ENCODE measurements at places on chromosomes 6 and 20.

DNA sequence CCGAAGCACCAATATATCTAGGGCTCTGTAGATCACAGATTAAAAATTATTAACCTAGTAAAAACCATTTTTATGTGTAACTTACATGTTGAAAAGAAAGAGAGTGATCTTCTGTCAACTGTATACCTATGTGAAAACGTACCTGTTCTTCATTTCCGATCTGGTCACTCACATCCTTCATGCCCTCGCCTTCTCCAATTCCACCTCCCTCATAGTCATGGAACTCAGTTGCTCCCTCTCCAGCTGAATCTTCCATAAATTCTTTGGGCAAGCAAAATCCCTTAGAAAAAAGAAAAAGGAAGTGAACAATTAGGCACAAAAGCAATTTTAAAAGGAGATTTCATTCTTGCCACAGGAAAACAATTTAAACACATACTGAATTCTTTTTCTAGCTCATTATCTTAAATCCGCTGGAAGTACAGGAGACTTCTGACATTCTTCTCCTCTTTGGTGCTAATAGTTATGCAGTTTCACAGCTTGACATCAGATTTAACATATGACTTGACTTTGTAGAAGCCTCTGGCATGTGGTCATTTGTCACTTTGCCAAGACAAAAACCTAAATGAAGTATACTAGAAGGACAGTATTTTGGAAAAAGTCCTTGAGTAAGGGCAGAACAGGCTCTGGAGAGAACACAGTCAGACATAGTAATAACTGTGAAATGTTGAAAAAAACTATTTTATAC lies 29.5 kb upstream of the LYRM2 start:
- no peak overlapping the region for H3K27ac ChIP-seq
- H3K36me3 ChIP-seq, result peaks cover 18% of the 10 kb centered on the region
- H3K27me3 ChIP-seq, result no peaks in the 10 kb centered on the region
- H3K4me3 ChIP-seq, result no peak overlapping the region
- no peaks in the 10 kb centered on the region for H3K4me1 ChIP-seq
- no peak for DNase-seq

- no peak overlapping the region for H3K27ac ChIP-seq
- no peaks in the 10 kb centered on the region for H3K4me1 ChIP-seq
- H3K36me3 ChIP-seq, result peaks cover 8% of the 10 kb centered on the region
- no peak overlapping the region for H3K4me3 ChIP-seq
Measured at GRCh38 chr20:34895465-34895864, 19.1 kb downstream of the ACSS2 start.

DNA sequence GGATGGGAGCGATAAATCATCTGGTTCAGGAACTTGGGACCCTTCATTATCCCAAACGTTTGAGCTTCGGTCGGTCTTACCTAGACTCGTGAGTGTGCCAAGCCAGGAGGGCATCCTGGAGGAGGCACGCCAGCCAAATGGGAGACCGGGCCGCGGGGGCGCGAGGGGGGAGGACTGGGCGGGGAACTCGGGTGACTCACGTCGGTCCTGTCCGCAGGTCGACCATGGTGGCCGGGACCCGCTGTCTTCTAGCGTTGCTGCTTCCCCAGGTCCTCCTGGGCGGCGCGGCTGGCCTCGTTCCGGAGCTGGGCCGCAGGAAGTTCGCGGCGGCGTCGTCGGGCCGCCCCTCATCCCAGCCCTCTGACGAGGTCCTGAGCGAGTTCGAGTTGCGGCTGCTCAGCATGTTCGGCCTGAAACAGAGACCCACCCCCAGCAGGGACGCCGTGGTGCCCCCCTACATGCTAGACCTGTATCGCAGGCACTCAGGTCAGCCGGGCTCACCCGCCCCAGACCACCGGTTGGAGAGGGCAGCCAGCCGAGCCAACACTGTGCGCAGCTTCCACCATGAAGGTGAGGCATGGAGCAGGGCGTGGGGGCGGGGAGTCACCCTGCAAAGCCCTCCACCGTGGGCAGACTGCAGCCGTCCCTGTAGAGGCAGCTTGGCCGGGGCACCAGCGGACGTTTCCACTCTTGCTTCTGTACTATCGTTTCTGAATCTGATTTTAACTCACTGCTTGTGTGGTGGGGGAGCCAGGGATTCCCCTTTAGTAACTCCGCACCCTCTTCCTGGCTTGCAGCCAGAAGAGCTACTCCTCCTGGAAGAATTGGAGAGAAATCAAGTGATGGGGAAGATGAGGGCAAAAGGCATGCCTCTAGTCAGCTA lies 2.7 kb downstream of the BMP2 start:
- no peak for DNase-seq
- H3K27me3 ChIP-seq, result no peaks in the 10 kb centered on the region
- H3K4me1 ChIP-seq, result no peaks in the 10 kb centered on the region
- no peak overlapping the region for H3K27ac ChIP-seq
- H3K4me3 ChIP-seq, result peak overlapping the region; percentile 83
- no peaks in the 10 kb centered on the region for H3K36me3 ChIP-seq

GRCh38 chr6:157452096-157452495 lies 71.1 kb downstream of the ZDHHC14 start:
- no peak overlapping the region for H3K4me3 ChIP-seq
- no peaks in the 10 kb centered on the region for H3K27me3 ChIP-seq
- no peak overlapping the region for H3K27ac ChIP-seq
- DNase-seq, result no peak
- H3K4me1 ChIP-seq, result no peaks in the 10 kb centered on the region

Data from esophagus squamous epithelium (tissue), 5 donors.